ENCODE measurements at places on chromosomes 6 and 20.
A peak's percentile ranks its signal among the peaks of the same experiment; 100 is the strongest.

DNA sequence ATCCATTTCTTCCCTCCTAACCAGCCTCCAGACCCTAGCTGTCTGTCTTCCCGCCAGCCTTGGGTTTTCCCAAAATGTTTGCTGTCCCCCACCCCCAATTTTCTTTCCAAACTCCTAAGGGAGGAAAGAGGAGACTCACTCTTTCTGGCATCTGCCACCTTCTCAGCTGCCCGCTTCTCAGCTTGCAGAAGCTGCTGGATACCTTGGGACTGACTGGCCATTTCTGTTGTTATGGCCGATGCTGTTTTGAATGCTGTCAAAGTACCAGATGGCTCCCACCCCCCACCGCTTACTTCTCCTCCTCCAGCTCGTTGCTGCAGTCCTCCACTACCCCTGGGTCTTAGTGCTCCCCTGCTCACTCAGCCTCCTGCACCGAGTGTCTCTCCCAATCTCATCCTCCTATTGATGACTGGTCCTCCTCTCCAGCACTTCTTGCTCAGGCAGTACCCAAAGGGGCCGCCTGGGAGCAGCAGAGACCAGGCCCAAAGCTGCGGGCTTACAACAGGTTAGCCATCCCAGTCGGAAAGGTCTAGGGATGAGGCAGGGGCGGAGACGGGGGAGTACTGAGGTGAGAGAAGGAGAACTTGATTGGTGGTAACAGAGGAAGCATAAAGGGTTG, at the start of gene ATP6V1G2:
ATP6V1G2 (minus strand) TSS at position 270 of the 619 bp plus-strand sequence; CDS start at position 221, 49 bp downstream.
- H3K27me3 ChIP-seq: no peaks in the 10 kb centered on the region
- peak within 1 kb of the TSS; percentile 63 for H3K4me3 ChIP-seq
- peak; percentile 85 for DNase-seq
- H3K27ac ChIP-seq: peak within 1 kb of the TSS; percentile 87
- peaks cover 13% of the 10 kb centered on the region for H3K36me3 ChIP-seq

GRCh38 chr6:27358786-27359185, 29.8 kb upstream of the ZNF391 start:
- no peaks in the 10 kb centered on the region for H3K4me1 ChIP-seq
- no peaks in the 10 kb centered on the region for H3K36me3 ChIP-seq
- H3K27me3 ChIP-seq: no peaks in the 10 kb centered on the region

DNA sequence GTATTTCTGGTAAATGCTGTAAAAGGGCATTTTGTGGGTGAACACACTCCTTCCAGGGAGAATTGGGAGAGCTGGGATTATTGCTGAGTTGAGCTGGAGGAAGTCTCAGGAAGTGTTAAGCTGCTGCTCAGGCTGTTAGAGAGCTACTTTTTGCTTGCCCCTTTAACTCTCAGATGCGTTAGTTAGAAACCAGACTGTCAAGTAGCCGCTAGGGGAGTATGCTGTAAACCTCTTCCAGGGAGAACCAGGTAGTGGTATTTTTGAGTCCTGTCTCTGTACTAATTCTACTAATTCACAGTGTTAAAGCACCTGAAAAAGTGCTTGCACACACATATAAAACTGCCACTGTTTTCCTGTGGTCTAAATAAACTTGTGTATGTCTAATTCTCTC, 6.6 kb upstream of the GFRAL start:
- H3K27me3 ChIP-seq: no peaks in the 10 kb centered on the region
- no peaks in the 10 kb centered on the region for H3K36me3 ChIP-seq
- no peak overlapping the region for H3K4me3 ChIP-seq
- no peaks in the 10 kb centered on the region for H3K4me1 ChIP-seq
- no peak for DNase-seq
- no peak overlapping the region for H3K27ac ChIP-seq

GRCh38 chr20:56987986-56988385, 278.5 kb downstream of the BMP7 start:
- H3K4me1 ChIP-seq: no peaks in the 10 kb centered on the region
- H3K27me3 ChIP-seq: no peaks in the 10 kb centered on the region
- H3K27ac ChIP-seq: no peak overlapping the region
- no peak overlapping the region for H3K4me3 ChIP-seq

DNA sequence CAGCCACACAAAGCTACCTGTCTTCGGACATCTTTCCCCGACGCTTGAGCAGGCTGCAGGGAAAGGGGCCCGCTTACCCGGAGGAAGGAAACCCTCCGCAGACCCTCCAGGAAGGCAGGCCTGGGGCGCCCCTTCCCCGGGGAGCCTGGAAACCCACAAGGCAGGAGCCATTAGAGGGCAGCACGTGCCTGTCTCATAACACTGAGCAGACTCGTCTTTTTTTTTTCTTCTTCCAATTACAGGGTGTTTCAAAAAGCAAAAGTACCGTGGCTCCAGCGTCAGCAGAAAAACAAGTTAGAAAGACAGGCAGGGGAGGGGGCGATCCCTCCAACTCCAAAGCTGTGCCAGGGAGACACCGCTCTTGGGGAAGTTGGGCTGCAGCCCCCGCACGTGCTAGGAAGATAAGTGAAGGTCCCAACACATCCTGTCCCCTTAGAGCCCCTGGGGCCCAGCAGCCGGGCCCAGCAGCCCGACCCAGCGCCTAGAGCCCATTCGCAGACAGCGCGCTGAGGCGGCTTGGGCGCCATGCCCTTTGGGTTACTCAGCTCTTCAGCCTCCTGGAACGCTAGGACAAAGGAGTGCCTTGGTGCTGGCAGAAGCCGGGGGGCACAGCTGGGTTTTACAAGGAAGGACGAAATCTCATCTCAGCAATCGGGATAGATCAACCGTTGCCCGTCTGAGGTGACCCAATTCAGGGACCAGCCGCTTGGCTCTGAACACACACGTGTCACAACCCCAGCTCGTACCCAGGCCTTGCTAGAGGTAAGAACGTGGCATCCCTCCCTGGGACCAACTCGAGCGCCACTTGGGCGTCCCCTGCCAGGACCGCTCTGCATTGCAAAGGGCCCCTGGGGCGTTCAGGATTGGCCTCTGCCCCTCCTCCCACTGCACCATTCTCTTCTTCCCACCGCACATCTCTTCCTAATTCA, 136.3 kb downstream of the LY86 start:
- peaks cover 41% of the 10 kb centered on the region for H3K4me1 ChIP-seq
- no peaks in the 10 kb centered on the region for H3K36me3 ChIP-seq
- peak overlapping the region; percentile 39 for H3K4me3 ChIP-seq
- no peak for DNase-seq

- H3K36me3 ChIP-seq: peaks cover 22% of the 10 kb centered on the region
- H3K4me3 ChIP-seq: peak overlapping the region; percentile 69
- peaks cover 15% of the 10 kb centered on the region for H3K4me1 ChIP-seq
- no peak for DNase-seq
- peak overlapping the region; percentile 66 for H3K27ac ChIP-seq
- H3K27me3 ChIP-seq: no peaks in the 10 kb centered on the region
Measured at GRCh38 chr20:63980317-63980805, 571 bp upstream of the PRPF6 start.

- H3K4me1 ChIP-seq: no peaks in the 10 kb centered on the region
- DNase-seq: no peak
- peaks cover 9% of the 10 kb centered on the region for H3K27me3 ChIP-seq
- no peaks in the 10 kb centered on the region for H3K36me3 ChIP-seq
Measured at GRCh38 chr6:32659856-32660595, 6.4 kb downstream of the HLA-DQB1 start.

- peak overlapping the region; percentile 33 for H3K4me3 ChIP-seq
- H3K27ac ChIP-seq: peak overlapping the region; percentile 31
- H3K4me1 ChIP-seq: peaks cover 24% of the 10 kb centered on the region
- no peak for DNase-seq
- H3K36me3 ChIP-seq: no peaks in the 10 kb centered on the region
Measured at GRCh38 chr20:36093025-36093803, 61.3 kb upstream of the EPB41L1 start.

DNA sequence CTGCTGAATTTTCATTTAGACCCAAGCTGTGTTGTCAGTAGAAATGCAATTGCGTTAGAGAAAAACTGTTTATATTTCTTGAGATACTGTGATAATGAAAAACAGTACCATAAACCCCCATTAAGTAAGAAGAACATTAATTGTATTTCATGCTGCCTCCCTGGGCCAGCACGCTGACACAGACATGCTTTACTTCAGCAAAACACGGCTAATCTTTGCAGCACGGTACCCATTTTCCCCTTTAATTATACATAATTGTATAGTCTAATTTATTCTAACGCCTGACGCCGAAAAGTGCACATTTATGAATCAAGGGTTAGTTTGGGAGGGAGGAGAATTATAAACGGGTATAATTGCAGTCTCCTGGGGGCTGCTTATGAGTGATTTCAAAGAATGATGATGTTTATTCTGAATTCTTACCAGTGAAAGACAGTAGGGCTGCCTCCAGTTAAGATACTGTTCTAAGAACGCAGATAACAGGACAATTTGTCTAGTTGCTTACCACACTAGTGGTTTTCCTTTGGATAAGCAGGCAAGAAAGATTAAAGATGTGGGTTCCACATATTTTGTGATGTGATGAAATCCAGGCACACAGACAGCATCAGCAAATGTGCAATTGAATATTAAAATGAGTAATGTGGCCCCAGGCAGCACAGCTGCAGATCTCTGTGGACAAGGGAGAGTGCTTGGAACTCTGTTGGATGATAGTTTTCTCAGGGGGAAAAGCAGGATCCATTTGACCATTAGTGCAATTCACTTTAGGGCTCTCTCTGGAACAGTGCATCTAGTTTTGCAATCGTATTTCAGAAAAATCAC, 4.7 kb upstream of the SULF2 start:
- no peak for DNase-seq
- no peaks in the 10 kb centered on the region for H3K36me3 ChIP-seq
- H3K27me3 ChIP-seq: peaks cover 31% of the 10 kb centered on the region
- H3K4me1 ChIP-seq: peaks cover 4% of the 10 kb centered on the region

DNA sequence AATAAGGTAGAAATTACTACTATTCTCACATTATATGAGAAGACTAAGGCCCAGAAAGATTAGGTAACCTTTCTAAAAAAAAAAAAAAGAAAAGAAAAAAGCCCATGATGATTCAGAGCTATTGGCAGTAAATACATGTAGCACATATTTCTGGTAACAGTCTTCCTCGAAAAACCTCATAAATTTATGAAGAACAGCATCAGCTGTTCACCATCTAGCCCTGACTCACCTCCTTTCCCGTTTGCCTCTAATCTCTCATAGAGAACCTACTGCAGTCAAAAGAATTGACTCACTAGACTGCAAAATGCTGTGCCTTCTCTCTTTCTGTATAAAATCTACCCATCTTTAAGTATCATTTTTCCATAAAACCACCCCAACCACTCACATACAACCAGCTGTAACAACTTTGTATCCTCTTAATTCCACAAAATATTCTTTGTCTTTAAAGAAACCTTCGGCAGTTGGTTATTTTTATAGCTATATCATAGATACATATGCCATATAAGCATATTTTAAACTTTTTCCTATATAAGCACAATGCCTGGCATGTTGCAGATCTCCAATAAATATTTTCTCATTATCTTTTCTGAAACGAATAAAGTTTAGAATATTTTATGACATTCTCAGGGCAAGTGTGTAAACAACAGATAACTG, 152.7 kb upstream of the ENPP5 start:
- H3K27me3 ChIP-seq: no peaks in the 10 kb centered on the region
- no peak overlapping the region for H3K4me3 ChIP-seq
- H3K36me3 ChIP-seq: no peaks in the 10 kb centered on the region
- H3K4me1 ChIP-seq: no peaks in the 10 kb centered on the region
- H3K27ac ChIP-seq: no peak overlapping the region
- DNase-seq: no peak

- DNase-seq: no peak
- H3K27ac ChIP-seq: no peak overlapping the region
- H3K4me1 ChIP-seq: no peaks in the 10 kb centered on the region
- H3K36me3 ChIP-seq: no peaks in the 10 kb centered on the region
- no peak overlapping the region for H3K4me3 ChIP-seq
- no peaks in the 10 kb centered on the region for H3K27me3 ChIP-seq
Measured at GRCh38 chr20:57458400-57459160, 66.4 kb downstream of the CTCFL start.

- no peak overlapping the region for H3K4me3 ChIP-seq
- no peaks in the 10 kb centered on the region for H3K36me3 ChIP-seq
- H3K27ac ChIP-seq: no peak overlapping the region
- DNase-seq: no peak
- peaks cover 3% of the 10 kb centered on the region for H3K4me1 ChIP-seq
Measured at GRCh38 chr20:59297686-59298085, 2.7 kb upstream of the EDN3 start.

GRCh38 chr6:137877606-137878005, 10.5 kb downstream of the TNFAIP3 start:
- H3K36me3 ChIP-seq: peaks cover 87% of the 10 kb centered on the region
- no peaks in the 10 kb centered on the region for H3K27me3 ChIP-seq
- H3K4me3 ChIP-seq: no peak overlapping the region
- peaks cover 64% of the 10 kb centered on the region for H3K4me1 ChIP-seq

GRCh38 chr6:158909938-158910337, 90.1 kb downstream of the RSPH3 start:
- no peak for DNase-seq
- H3K4me3 ChIP-seq: no peak overlapping the region

GRCh38 chr6:12813321-12813720, 96.8 kb downstream of the PHACTR1 start:
- H3K4me3 ChIP-seq: no peak overlapping the region
- no peaks in the 10 kb centered on the region for H3K36me3 ChIP-seq
- H3K27ac ChIP-seq: no peak overlapping the region
- H3K4me1 ChIP-seq: peaks cover 9% of the 10 kb centered on the region
